NCI-H345 (cell line): ENCODE measurements at places on chromosomes 1 and 21.

DNA sequence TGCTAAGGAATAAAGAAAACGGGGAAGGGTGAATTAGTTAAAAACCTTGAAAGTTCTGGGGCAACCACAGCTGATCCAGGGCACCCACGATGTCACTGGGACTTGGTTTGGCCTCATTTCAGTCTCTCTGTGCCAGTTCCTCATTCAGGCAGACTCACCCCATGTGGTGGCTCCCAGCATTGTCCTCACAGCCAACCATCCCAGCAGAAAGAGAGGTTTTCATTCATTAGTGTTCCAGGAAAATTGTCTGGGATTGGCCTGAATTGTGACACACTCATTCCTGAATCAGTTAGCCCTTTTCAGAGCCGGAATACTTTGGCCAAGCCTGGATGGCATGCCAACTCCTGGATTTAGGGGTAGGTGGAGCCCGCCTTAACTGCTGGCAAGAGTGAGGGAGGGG lies 367.7 kb downstream of the PRDM2 start:
- peak; percentile 22 for DNase-seq

DNA sequence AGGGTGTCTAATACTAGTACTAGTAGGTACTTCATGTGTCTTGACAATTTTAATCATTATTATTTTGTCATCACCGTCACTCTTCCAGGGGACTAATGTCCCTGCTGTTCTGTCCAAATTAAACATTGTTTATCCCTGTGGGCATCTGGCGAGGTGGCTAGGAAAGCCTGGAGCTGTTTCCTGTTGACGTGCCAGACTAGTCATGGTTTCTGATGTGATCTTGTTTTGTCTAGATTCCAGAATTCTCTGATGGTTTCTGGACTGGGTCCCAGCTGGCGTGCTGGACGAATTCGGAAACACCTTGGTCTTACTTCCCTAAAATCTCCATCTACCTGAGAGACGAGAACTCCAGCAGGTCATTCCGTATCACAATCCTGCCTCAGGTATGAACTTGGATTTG lies 66.1 kb upstream of the FAM3B start:
- DNase-seq: no peak

- DNase-seq: no peak
Measured at GRCh38 chr21:35051287-35051818, 2.3 kb upstream of the RUNX1 start.

GRCh38 chr21:45076245-45076711 lies 1.9 kb downstream of the ADARB1 start:
- no peak for DNase-seq

DNA sequence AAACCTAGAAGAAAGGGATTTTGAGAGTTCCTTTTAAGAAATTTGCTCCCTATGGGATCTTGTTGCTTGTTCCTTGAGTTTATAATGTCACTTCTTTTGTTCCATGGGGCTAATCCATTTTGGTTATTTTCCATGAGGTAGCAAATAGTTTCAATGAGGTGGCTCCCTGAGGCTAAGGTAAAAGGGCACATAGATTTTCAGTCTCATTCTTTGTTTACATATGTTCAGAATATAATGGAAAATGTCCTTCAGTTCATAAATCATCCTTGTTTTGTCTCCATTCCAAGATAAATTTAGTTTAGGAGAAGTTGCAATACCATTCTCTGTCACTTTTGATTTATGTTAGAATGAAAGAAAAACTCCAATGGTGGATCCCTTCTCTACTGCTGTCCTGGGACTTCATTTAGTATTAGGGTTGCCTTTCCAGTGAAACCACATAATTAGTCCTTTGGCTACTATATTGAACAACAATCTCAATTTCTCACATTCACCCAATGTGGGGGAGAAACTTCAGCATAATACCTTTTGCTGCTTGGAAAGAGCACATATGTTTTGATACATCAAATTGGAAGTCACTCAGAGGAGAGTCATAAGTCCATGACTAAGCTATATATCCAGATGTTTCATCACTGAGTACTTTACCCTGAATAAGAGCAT lies 80.9 kb upstream of the ADAMTS5 start:
- no peak for DNase-seq

- DNase-seq: no peak
Measured at GRCh38 chr1:229268505-229268904, 2.4 kb upstream of the RAB4A start.

DNA sequence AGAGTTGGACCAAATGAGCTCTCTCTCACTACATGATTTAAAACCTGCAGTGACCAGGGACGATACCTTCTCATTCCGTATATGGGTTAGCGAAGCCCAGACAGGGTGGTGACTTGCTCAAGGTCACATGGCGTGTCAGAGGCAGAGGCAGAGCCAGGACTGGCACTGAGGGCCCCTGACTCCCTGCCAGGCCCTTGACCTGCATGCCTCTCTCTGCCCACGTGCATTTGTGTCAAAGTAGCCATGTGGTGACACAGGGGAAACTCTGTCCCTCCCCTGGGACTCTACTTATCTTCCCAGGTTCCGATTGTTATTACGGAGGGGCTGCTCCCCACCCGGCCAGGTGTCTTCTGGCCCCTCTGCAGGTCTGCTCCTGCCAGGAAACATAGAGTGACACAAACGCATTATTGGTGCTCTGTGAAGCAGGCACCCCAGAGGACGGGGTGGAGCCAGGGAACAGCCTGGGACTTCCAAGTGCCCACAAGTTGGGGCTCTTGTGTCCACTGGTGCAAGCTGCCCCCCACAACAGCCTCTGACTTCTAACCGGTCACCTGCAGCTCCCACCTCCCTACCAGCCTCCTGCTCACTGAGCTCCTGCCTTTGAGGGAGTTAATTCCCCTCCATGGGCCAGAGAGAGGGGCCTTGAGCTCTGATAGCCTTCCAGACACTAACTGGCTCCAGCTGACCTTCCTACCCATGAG lies 7.3 kb upstream of the TINAGL1 start:
- no peak for DNase-seq

DNA sequence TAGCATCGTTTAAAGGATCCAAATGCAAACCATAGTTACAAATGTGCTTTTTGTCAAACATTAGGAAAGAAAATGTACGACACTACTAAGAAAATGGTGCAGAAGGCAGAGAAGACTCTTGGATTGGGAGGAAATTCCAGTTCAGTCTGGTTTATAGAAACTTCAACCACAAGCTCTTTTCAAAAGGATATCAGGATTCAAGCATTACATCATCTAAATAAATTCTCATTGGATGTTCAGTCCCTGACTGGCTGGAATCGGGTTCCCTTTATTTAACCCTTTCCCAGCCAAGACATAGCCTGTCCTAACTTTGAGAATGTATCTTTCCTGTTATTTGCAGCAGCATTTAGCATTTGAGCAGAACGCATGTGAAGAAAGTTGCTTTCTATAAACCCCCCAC lies 184.6 kb downstream of the LMO4 start:
- DNase-seq: no peak

GRCh38 chr1:156887734-156888133 lies 5.8 kb upstream of the PEAR1 start:
- DNase-seq: no peak

- DNase-seq: no peak
Measured at GRCh38 chr1:222049176-222049575, 307.3 kb upstream of the DUSP10 start.

DNA sequence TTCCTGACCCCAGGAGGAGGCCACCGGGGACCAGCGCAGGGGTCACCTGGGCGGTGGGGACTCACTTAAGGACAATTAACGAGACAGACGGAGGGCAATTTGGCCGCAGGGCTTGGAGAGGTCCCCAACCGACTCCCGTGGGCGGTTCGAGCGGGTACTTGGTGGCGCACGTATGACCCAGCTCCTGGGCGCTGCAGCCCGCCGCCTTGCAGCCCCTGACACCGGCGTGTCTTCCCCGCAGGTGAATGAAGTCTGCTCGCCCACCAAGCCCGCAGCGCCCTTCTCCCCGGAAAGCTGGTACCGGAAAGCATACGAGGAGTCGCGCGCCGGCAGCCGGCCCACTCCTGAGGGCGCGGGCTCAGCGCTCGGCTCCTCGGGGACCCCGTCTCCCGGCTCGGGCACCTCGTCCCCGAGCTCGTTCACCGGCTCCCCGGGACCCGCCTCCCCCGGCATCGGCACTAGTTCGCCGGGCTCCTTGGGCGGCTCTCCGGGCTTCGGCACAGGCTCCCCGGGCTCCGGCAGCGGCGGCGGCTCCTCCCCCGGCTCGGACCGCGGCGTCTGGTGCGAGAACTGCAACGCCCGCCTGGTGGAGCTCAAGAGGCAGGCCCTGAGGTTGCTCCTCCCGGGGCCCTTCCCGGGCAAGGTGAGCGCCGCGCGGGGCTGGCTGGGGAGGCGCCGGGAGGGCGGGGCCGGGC lies 1.4 kb downstream of the KIF26B start:
- DNase-seq: peak; percentile 93

DNA sequence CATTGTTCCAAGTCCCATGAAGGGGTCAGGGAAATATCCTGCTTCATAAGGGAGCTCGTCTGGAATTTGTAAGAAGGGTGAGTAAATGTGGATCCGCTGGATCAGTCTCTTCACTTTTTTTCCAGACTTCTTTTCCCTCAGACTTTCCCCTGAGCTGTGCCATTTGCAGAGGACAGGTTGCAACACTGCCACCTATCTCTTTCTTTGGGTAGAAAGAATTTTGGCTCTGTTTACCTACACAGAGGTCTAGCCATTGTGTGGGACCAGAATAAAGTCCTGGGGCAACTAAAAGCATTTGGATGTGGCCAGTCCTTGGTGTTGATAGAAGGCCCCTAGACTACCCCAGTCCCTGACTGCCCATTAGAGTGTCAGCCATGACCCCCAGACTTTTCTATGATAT lies 1146.7 kb upstream of the PRMT6 start:
- DNase-seq: no peak

- no peak for DNase-seq
Measured at GRCh38 chr1:101285922-101286570, 49.2 kb downstream of the S1PR1 start.

- no peak for DNase-seq
Measured at GRCh38 chr1:86194491-86195034, 38.0 kb upstream of the COL24A1 start.

- DNase-seq: no peak
Measured at GRCh38 chr1:108972951-108973350, 9.7 kb upstream of the CLCC1 start.

- peak; percentile 38 for DNase-seq
Measured at GRCh38 chr1:45512641-45513054, 9.0 kb downstream of the PRDX1 start.

DNA sequence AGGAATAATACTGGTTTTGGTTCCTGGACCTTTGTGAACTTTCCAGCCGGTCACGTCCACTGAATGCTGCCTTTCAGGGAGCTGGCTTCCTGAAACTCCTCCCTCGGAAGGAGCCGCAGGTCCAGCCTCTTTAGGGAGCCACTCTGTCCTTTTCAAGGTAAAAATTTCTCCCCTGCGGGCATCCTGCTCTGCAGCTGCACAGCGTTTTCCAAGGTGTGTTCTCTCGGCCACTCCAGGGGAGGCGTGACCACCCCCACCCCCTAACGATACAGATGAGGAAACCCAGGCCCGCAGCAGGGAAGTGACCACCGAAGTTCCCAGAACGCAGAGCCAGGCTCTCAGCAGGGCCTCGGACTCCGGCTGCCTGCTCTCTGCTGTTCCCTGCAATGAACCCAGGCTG lies 21.5 kb downstream of the PADI2 start:
- no peak for DNase-seq

DNA sequence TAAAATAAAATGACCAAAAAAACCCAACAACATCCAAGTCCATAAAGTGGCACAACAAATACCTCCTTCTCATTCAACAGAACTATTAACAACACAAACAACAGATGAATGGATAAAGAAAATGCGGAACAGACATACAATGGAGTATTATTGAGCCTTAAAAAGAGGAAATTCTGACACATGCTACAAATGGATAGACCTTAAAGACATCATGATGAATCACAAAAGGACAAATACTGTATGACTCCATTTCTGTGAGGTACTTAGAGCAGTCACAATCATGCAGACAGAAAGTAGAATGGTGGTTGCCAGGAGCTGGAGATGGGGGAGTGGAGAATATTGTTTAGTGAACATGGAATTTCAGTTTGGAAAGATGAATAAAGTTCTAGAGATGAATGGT lies 42.6 kb downstream of the EYA3 start:
- DNase-seq: no peak

DNA sequence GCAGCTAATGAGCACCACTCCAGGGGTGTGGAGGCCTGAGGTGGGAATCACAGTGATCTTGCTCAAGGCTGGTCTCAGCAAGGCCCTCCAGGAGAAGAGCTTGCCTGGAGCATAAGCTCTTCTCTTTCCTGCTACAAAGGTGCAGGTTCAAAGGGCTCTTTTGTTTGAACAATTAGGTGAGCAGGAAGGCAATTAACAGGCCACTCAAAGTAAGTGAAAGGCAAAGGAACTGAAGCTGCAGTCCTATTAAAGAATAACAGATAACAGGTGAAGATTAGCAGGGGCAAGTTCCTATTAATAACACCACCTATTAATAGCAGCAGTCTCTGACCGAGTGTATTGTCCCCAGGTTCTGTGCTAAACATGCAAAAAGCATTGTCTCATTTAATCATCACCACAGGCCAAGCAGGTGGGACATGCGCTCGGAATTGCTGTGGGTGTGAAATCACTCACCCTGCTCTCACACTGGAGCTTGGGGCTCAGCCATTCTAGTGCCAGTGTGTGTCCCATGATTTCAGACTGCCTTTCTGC lies 113.8 kb downstream of the RHOU start:
- no peak for DNase-seq

- peak; percentile 93 for DNase-seq
Measured at GRCh38 chr1:110190282-110190929, 19.7 kb upstream of the KCNC4 start.

GRCh38 chr1:75342786-75343185 lies 208.6 kb downstream of the LHX8 start:
- DNase-seq: peak; percentile 54

DNA sequence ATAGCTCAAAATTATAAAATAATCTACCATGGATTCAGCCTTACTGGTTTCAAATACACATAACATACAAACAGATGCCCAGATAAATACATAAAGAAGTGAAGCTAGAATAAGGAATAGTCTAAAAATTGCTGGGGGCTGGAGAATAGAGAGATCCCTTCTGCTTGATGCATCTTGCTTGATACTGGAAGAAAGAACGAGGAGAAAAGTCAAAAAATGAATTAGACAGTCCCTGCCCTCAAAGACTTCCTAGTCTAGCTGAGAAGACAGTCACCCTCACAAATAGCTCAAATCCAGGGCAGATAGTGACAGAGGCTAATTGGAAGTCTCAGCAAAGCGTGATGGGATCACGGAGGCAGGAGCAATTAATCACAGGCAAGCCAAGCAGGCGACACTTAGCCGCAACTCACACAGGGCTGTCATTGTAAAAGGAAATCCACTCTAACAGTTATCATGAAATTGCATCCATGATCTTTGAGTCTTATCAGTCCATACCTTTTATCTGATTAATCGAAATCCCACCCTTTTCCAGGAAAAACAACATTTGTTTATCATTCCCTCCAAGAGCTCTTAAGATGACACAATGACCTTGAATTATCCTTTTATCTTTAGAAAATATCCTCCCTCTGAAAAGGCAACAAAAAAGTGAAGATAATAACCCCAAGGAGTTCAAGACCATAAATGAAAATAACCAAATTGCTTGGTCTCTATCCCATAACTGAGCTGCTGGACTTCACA lies 59.7 kb upstream of the TIAM1 start:
- no peak for DNase-seq

GRCh38 chr1:53314606-53315005 lies 13.3 kb downstream of the LRP8 start:
- no peak for DNase-seq
